ENCODE measurements at places on chromosomes 4 and X.

DNA sequence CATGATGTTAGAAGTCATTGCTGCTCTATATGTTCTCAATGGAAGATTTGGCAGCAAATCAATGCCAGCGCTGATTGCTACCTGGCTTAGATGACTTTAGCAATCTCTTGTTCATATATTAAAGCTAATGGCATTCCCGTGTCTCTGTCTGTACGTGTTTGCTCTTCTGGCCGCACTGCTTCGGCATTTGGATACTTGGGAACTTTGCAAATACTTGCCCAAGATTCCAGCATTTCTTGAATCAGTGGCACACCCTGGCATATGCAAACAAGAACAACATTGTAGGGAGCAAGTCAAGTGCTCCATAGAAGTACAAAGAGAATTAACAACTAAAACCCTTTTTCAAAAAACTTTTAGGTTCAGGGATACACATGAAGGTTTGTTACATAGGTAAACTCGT, 128.9 kb upstream of the TMEM164 start:
- no peaks in the 10 kb centered on the region for H3K36me3 ChIP-seq
- H3K4me3 ChIP-seq = no peak overlapping the region

DNA sequence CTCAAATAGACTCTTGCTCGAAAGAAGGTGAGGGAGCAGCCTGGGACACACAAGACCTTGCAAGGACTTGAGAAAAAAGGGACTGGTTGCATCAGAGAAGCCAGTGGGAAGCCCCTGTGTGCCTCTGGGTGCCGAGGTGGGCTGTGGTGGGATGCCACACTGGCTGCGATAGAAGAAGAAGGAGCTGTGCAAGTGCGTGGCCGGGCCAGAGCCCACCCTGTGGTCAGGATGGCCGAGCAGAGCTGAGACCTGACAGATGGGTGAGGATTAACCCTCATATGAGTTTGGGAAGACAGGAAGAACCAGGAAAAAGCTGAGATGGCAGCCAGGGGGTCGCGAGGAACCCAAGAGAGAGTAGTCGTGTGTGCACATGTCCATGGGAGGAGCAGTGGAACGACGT, 44.6 kb upstream of the HGFAC start:
- no peak overlapping the region for H3K4me3 ChIP-seq
- no peak overlapping the region for H3K27ac ChIP-seq
- H3K27me3 ChIP-seq = no peaks in the 10 kb centered on the region
- no peaks in the 10 kb centered on the region for H3K4me1 ChIP-seq
- H3K36me3 ChIP-seq = no peaks in the 10 kb centered on the region

DNA sequence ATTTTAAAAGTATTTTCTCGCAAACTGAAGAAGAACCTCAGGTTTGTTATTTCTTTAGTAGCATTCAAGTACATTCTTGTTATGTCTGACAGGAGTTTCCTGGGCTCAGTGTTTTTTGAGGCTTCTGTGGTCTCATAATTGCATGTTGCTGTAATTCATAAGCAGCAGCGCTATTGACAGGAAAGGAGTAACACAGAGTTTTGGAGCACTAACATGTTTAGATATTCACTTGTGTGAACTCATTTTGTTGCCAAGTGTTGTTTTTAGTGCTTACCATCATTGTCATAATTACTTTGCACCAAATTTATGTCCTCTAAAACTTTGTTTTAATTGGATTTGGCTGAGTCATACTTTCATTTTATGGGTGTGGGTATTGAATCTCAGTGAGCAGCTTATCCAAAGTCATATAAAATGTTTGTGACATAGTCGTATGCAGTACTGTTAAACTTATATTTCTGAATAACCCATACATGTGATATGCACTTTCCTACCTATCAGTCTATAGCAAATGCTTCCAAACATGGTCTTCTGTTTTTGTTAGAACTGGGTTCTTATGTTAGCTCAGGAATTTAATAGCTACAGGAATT, 358.7 kb upstream of the CTSO start:
- H3K27me3 ChIP-seq = no peaks in the 10 kb centered on the region
- H3K27ac ChIP-seq = no peak overlapping the region
- H3K36me3 ChIP-seq = no peaks in the 10 kb centered on the region
- no peaks in the 10 kb centered on the region for H3K4me1 ChIP-seq
- DNase-seq = no peak

DNA sequence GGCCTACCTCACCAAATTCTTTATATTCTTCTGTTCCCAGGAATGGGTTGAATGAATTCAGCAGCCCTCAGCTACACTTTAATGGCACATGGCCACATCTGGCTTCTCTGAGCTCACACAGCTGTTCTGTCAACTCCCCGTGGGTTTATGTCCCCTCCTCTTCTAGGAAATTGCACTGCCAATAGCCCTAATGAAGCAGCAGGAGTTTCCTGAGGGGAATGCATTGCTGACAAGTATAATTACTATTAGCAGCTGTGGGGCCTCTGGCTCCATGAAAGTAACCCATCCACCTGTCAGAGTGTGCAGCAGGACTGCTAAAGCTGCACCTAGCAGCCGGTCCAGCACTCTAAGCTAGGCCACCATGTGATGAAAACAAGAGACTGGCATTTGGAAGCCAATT, 50.3 kb downstream of the FTHL17 start:
- no peak overlapping the region for H3K4me3 ChIP-seq
- DNase-seq = no peak
- H3K27me3 ChIP-seq = no peaks in the 10 kb centered on the region

DNA sequence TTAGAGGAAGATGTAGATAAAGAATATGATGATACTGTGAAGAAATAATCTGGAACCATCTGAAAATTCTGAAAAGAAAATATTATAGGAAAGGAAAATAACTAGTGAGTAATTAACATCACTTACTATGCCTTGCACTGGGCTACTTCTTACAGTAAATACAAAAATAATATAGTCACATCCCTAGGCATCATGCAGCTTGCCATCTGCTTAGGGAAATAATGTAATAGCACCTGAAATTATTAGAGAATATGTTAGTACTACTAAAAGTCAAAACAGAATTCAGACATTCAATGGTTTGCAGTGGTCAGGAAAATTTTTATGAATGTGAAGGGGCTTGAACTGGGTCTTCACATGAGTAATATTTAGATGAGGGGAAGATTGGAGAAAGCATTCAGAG, 272.2 kb upstream of the EMCN start:
- no peak for DNase-seq
- H3K4me1 ChIP-seq = no peaks in the 10 kb centered on the region
- no peak overlapping the region for H3K4me3 ChIP-seq
- H3K27me3 ChIP-seq = no peaks in the 10 kb centered on the region
- H3K27ac ChIP-seq = no peak overlapping the region
- H3K36me3 ChIP-seq = no peaks in the 10 kb centered on the region

GRCh38 chr4:153365003-153365402, 20.5 kb downstream of the MND1 start:
- H3K27me3 ChIP-seq = no peaks in the 10 kb centered on the region
- peaks cover 3% of the 10 kb centered on the region for H3K4me1 ChIP-seq
- no peak for DNase-seq
- H3K36me3 ChIP-seq = peaks cover 96% of the 10 kb centered on the region
- peak overlapping the region; percentile 49 for H3K27ac ChIP-seq

DNA sequence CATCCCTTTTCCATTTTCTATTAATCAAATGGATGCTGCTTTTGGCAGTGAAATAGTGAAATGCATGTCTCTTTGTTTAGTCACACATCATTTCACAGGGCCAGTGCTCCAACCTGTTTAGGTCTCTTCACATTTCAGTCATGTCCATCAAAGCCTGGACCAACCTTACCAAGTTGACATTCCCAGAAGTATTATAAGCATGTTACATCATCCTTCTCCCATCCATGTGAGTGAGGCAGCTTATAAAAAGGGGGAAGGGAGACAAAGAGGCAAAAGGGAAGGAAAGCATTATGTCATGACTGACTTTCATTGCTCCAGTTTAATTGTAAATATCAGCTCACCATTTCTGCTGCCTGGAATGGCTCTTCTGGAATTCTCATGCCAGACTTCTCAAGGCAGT, 94.4 kb downstream of the NWD2 start:
- no peaks in the 10 kb centered on the region for H3K4me1 ChIP-seq
- no peak overlapping the region for H3K4me3 ChIP-seq
- DNase-seq = no peak
- no peaks in the 10 kb centered on the region for H3K36me3 ChIP-seq
- no peak overlapping the region for H3K27ac ChIP-seq

DNA sequence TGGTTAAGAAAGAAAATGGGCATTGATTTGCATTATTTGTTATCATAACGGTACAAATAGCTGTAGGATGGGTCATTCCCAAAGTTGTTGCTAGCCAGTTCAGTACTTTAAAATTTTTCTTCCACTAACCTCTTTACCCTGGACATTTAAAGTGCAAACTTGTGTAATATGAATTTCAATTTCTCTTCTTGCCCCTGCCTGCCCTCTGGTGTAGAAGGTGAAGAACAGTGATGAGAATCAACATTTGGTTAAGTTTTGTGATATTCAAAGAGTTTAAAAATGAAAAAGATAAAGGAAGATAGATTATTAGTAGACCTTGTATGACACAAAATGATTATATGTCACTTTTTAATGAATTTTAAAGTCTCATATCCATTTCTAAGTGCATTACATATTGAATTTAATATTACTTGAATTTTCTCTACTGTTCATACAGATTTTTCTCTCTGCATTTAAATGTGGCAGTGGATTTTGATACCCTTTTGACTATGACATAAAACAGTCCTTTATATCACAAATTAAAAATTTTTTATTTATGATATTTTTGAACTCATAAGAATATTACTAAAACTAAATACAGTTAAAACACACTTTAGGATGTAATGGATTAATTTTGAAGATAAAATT, 337.7 kb downstream of the BMPR1B start:
- peak; percentile 65 for DNase-seq
- peaks cover 13% of the 10 kb centered on the region for H3K36me3 ChIP-seq
- peaks cover 48% of the 10 kb centered on the region for H3K4me1 ChIP-seq
- peak overlapping the region; percentile 65 for H3K27ac ChIP-seq
- no peaks in the 10 kb centered on the region for H3K27me3 ChIP-seq
- H3K4me3 ChIP-seq = no peak overlapping the region

DNA sequence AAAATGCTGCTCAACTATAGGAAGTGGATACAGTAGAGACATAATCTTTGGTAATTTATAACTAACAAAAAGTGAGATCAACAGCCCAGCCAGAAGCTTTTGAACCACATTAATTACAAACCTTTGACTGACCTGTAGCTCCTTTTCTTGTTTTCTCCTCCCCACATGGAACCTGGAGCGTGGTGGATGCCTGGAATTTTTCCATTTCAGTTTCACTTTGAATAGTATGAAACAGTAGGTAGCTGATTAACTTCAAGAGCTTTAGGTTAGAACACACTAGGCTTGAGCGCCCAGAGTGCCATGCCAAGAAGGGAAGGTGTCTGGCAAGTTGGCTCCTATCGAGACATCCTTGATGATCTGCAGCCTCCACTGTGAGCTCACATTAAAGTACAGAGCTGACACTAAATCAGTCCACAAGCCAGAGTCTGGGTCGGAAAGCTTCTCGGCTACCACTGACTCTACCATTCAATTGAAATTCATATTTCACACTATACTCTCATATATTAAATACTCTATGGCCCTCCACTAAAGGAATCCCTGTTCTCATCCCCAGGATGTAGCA, 143.4 kb downstream of the GLRA2 start:
- DNase-seq = no peak
- H3K36me3 ChIP-seq = no peaks in the 10 kb centered on the region
- H3K27me3 ChIP-seq = no peaks in the 10 kb centered on the region
- H3K27ac ChIP-seq = no peak overlapping the region

DNA sequence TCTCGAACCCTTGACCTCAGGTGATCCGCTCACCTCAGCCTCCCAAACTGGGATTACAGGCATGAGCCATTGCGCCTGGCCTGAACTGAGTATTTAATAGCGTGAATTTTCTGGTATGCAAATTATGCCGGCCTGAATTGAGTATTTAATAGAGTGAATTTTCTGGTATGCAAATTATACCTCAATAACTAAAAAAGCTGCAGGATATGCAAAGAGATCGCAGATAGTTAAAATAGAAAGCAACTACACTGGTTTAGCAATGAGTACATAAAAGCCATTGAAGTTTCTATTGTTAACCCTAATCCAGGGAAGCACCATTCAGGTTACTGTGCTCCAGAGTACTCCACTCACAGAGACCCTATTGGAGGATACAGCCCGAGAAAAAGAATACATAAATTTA, 22.8 kb downstream of the FBXW7 start:
- H3K36me3 ChIP-seq = no peaks in the 10 kb centered on the region
- no peak overlapping the region for H3K27ac ChIP-seq
- no peak for DNase-seq
- H3K4me1 ChIP-seq = no peaks in the 10 kb centered on the region
- H3K27me3 ChIP-seq = no peaks in the 10 kb centered on the region
- no peak overlapping the region for H3K4me3 ChIP-seq

DNA sequence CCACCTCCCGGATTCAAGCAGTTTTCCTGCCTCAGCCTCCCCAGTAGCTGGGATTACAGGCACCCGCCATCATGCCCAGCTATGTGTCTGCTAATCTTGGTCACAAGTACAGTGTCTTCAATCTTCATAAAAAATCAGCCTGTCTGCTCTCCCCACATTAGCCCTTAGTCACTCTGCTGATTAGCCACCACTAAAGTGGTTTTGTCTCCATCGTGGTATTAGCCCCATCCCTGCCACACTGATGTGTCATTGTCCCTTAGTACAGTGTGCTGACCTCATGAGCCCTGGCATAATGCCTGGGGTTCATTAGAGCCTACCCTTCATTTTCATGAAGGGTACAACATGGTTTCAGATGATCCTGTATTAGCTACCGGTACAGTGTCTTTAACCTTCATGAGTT, 49.9 kb downstream of the ZNF157 start:
- peaks cover 4% of the 10 kb centered on the region for H3K36me3 ChIP-seq
- no peak overlapping the region for H3K4me3 ChIP-seq
- no peaks in the 10 kb centered on the region for H3K4me1 ChIP-seq

- H3K4me1 ChIP-seq = peaks cover 75% of the 10 kb centered on the region
- H3K36me3 ChIP-seq = no peaks in the 10 kb centered on the region
- no peak for DNase-seq
- H3K27me3 ChIP-seq = no peaks in the 10 kb centered on the region
- H3K27ac ChIP-seq = peak overlapping the region; percentile 87
Measured at GRCh38 chr4:26611372-26611771, 27.5 kb downstream of the TBC1D19 start.

Data from DND-41 (cell line).